ENCODE measurements at places on chromosomes 4 and X.

- DNase-seq: no peak
Observed at GRCh38 chr4:163738521-163738920, 244.0 kb downstream of the TMA16 start.

- no peak for DNase-seq
Observed at GRCh38 chrX:22340022-22340616, 67.4 kb downstream of the CBLL2 start.

- DNase-seq: no peak
Observed at GRCh38 chr4:14879683-14880082, 122.6 kb upstream of the CPEB2 start.

- peak; percentile 76 for DNase-seq
Observed at GRCh38 chr4:38902695-38903094, 35.1 kb downstream of the FAM114A1 start.

DNA sequence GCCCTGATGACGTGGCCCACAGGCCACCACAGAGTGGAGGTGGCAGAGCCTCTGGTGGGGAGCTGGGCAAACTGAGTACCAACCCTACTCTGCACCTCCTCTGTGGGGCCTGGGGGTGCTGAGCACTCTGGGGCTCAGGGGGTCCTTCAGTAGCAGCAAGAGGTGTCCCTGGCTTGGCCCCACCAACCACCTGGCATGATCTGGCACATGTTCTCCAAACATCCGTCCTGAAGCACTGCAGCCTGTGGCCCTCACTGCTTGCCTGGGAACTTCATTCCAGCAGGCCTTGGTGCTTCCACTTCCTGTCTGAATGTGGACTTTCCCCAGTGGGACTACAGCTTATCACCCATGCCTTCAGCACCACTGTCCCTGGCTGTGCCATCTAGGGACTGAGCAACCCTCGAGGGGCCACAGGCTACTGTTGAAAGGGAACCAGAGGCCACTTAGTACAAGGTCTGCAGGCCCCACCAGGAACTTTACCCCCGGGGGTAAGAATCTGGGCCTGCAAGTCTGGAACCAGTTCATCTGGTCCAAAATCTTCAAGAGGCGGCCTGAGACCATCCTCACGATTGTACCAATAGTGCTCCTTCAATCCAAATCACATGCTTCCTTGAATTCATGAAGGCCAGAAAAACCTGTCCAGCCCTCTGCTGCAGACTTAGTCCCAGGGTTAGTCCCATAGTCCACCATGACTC is 13.2 kb downstream of the TNIP2 start:
- no peak for DNase-seq
